ENCODE measurements at places on chromosomes 5 and 9. TPM values are rescaled to one million over a fixed set of nuclear protein-coding genes. Genes with fewer than 3 reads are reported as not detected.

DNA sequence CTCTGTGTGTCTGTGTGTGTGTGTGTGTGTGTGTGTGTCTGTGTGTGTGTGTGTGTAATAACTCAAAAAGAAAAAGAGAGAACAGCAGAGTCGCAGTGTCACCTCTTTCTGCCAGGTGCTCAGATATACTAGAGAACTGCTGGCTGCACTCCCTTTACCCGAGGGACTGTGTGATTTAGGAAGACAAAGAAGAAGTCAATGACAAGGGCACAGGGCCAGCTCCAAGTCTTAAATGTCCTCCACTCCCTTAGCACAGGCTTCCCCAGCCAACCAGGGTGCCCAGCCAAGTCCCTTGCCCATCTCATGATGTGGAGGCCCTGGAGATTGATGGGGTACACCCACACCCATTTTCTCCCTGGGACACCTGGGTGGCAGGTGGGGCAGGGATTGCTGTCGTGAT lies 8.7 kb downstream of the CCNJL start:
- H3K4me1 ChIP-seq = no peaks in the 10 kb centered on the region
- H3K27me3 ChIP-seq = no peaks in the 10 kb centered on the region

DNA sequence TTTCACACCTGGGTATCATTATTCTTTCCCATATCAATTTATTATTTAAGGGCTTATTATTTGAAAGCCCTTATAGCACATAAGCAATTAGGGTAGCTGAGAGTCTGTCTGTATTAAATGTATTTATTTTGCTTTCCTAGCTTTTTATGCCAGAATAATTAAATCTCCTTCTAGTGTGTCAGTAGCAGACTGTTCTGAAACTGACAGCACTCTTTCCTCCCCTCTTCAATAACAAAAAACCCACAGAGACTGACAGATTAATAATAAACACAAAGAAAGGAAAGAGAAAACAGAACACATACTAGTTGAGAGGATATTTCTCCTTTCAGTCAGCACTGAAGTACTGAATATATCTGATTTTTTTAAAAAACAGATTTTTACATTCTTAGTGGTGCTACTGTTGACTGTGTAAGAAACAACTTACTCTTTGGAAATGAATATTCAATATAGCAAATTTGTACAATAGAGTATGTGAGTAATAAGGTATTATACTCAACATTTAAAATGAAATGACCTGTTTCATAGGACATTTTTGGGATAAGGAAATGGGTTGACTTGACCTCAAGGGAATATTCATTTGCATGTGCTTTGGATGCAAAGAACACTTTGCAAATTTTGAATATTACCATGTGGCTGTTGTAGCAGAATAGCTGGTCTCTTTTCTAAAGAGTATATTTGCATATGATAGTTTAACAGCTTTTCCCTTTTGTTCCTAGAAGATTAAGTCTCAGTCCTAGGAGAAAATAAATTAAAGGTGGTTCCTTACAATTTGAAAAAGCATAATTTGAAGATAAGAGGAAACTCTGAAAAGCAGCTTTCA lies 208.3 kb downstream of the SPATA31D1 start:
- no peaks in the 10 kb centered on the region for H3K4me1 ChIP-seq
- H3K4me3 ChIP-seq = no peak overlapping the region

- H3K4me3 ChIP-seq = no peak overlapping the region
- no peaks in the 10 kb centered on the region for H3K27me3 ChIP-seq
- DNase-seq = no peak
- no peaks in the 10 kb centered on the region for H3K36me3 ChIP-seq
Measured at GRCh38 chr5:180053061-180053602, 18.4 kb downstream of the RNF130 start.

DNA sequence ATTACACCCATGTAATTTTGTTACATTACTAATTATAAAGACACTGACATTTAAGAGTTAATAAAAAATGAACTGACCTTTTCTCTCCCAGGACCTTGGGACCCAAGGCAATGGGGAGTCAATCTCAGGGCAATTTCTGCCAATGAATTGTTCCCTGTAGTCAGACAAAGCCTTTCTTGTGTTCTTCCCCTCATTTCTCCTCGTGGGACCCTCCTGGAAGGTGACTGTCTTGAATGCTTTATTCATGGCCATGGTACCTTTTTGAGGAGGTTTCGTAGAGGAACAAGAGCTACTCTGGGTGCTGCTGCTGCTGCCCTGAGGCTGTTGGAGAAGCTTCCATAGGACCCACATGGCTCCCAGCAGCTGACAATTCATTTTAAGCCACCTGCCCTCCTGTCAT lies 190.3 kb downstream of the SNX18 start:
- H3K27ac ChIP-seq = no peak overlapping the region
- H3K4me1 ChIP-seq = peaks cover 12% of the 10 kb centered on the region
- no peak for DNase-seq

GRCh38 chr9:121280715-121281613 lies 13.0 kb downstream of the GSN start:
- peaks cover 75% of the 10 kb centered on the region for H3K4me1 ChIP-seq
- peak overlapping the region; percentile 86 for H3K27ac ChIP-seq
- no peak overlapping the region for H3K4me3 ChIP-seq
- no peaks in the 10 kb centered on the region for H3K36me3 ChIP-seq
- no peak for DNase-seq

DNA sequence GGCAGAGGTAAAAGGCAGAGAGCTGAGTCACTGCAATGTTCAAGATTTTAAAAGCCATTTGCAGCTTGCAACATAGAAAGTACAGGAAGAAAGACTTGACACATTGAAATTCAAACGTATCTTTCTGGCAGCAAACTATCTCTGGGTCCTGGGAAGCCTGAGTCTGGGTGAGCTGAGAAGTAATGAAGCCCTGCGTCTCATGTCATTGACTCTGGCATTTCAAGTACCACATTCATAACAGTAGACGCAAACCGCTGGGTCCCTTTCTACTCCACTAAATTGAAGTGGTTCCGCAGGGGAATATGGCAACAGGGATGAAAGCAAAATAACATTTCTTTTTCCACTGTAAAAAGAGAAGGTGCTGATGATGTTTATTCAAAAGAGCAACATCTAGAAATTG lies 694.3 kb downstream of the BRINP1 start:
- no peak for DNase-seq
- no peaks in the 10 kb centered on the region for H3K36me3 ChIP-seq
- H3K27me3 ChIP-seq = peaks cover 7% of the 10 kb centered on the region
- no peak overlapping the region for H3K4me3 ChIP-seq
- H3K27ac ChIP-seq = no peak overlapping the region

GRCh38 chr5:61048534-61048933 lies 103.5 kb downstream of the NDUFAF2 start:
- peak; percentile 87 for DNase-seq
- peak overlapping the region; percentile 33 for H3K27ac ChIP-seq
- no peaks in the 10 kb centered on the region for H3K27me3 ChIP-seq
- H3K4me1 ChIP-seq = peaks cover 42% of the 10 kb centered on the region

DNA sequence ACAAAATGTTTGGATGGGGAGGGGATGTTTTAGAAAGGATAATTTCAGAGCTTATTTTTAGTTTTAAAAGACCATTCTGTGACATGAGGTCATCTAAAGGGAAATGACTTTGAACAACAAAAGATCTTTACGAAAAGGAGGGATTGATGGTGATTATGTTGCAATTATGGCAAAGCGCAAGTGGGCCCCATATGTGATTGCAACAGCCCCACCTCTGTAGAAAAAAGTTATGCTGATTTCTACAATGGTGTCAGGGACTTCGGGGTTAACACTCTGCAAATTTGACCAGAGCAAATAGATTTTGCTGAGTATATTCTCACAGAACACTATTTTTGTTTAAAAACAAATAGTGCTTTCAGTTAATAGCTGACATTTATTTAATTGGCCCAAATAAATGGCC lies 312.8 kb downstream of the NSG2 start:
- no peaks in the 10 kb centered on the region for H3K36me3 ChIP-seq
- H3K4me3 ChIP-seq = no peak overlapping the region
- H3K27ac ChIP-seq = no peak overlapping the region
- no peaks in the 10 kb centered on the region for H3K4me1 ChIP-seq
- H3K27me3 ChIP-seq = 0 out of 2 replicates have a peak, but pooled peaks cover 6% of the 10 kb centered on the region

DNA sequence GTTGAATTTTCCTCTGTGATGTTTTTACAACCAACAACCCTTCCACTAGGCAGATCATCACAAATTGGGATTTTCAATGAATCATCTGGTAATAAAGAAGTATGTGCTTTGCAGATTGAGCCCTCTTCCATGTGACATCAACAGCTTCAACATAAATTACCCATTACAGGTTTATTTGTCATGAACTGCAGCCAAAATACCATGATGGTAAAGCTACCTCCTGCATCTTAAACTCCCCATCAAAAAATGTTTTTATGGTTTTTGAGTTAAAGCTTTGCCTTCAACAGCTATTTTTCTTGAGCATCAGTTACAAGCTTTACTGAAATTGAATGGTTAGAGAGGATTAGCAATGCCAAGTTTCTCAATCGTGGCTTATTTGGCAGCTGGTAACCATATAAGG lies 211.4 kb upstream of the TUSC1 start:
- DNase-seq = no peak
- no peaks in the 10 kb centered on the region for H3K4me1 ChIP-seq
- H3K4me3 ChIP-seq = no peak overlapping the region
- H3K36me3 ChIP-seq = no peaks in the 10 kb centered on the region

DNA sequence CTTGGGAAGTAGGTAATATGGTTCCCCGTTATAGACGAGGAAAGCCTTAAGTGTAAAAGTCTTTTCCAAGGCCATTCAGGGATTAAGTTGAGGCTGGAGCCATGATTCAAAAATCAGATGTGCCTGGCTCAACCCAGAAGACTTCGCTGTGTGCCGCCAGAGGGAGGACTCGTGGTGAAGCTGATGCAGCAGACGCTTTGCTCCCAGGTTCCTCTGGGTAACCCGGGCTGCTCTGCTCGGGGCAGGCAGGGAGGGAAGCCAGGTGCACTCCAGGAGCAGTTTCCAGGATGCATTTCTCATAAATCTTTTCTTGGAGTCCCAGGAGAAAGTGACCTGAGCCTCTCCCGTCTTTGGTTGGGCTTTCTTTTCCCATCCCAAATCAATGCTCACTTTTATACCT lies 62.9 kb upstream of the ICE1 start:
- no peaks in the 10 kb centered on the region for H3K27me3 ChIP-seq
- DNase-seq = no peak
- H3K27ac ChIP-seq = no peak overlapping the region
- no peaks in the 10 kb centered on the region for H3K36me3 ChIP-seq

DNA sequence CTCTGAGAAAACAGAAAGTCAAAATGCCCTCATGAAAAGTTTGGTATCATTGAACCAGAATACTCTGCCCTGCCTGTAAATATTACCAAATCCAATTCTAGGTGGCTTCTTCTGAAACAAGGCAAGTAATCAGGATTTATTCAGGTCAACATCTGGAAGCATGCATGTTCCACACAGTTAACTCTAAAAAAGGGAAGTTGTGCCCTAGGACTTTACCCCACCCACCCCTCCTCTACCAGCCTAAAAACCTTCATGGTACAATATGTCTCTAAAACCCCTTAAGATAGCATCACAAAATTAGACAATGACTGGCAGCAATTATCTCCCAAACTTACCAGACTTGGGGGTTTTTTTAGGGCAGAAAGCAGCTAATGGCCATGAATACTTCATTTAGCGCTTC lies 414.8 kb upstream of the SLC30A5 start:
- no peak overlapping the region for H3K4me3 ChIP-seq
- DNase-seq = no peak
- H3K27me3 ChIP-seq = no peaks in the 10 kb centered on the region

GRCh38 chr5:43469671-43470391 lies 13.8 kb downstream of the TMEM267 start:
- H3K36me3 ChIP-seq = peaks cover 37% of the 10 kb centered on the region
- H3K4me3 ChIP-seq = no peak overlapping the region
- no peak overlapping the region for H3K27ac ChIP-seq
- H3K4me1 ChIP-seq = no peaks in the 10 kb centered on the region
- DNase-seq = no peak

GRCh38 chr5:33612386-33612785 lies 171.6 kb downstream of the TARS1 start:
- peak; percentile 58 for DNase-seq
- peaks cover 19% of the 10 kb centered on the region for H3K36me3 ChIP-seq
- no peak overlapping the region for H3K4me3 ChIP-seq

GRCh38 chr5:126527892-126528291 lies 67.1 kb downstream of the ALDH7A1 start:
- H3K4me1 ChIP-seq = no peaks in the 10 kb centered on the region
- peak overlapping the region; percentile 46 for H3K27ac ChIP-seq
- DNase-seq = peak; percentile 78

GRCh38 chr9:8365029-8365428 lies 565.5 kb upstream of the DMAC1 start:
- H3K4me1 ChIP-seq = no peaks in the 10 kb centered on the region
- H3K27me3 ChIP-seq = no peaks in the 10 kb centered on the region

GRCh38 chr9:77977210-77977611 lies 54.4 kb downstream of the GNAQ start:
- DNase-seq = peak; percentile 39
- no peak overlapping the region for H3K27ac ChIP-seq
- H3K36me3 ChIP-seq = no peaks in the 10 kb centered on the region
- no peak overlapping the region for H3K4me3 ChIP-seq

DNA sequence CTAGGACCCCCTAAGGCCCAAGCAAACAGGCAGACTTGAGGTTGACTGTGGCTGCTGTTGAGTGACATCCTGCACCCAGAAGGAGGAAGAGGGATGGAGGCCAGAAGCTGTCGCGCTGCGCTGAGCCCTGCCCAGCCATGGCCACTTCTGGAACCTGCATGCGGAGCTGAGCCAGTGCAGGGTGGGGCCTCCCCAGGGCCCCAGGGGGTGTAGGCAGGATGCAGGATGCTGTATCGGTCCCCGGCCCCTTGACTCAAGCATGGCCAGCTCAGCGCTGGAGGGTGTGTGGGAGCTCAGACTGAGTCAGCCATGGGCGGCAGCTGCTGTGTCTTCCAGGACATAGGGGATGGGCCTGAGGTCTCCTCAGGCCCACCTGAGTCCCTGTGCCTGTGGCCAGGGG lies 26.9 kb downstream of the GLT6D1 start:
- peaks cover 70% of the 10 kb centered on the region for H3K27me3 ChIP-seq
- no peak overlapping the region for H3K27ac ChIP-seq
- DNase-seq = no peak

DNA sequence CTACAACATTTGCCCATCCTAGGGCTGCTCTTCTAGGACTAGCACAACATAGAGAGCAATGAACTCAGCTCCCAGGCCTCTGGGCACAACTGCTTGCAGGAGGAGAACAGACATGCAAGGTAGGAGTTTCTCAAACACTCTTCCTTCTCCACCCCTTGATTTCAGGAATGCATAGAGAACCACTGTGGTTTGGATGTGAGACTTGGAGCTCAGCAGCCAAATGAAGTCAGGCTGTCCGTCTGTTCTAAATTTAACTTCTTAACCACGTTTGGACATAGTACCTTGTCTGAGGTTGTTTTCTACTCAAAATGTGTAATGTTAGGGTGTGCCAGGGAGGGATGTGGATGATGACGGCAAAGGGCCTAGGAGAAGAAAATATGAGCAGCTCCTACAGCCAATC lies 515.1 kb upstream of the TNC start:
- no peak overlapping the region for H3K4me3 ChIP-seq
- no peak for DNase-seq
- no peaks in the 10 kb centered on the region for H3K36me3 ChIP-seq
- H3K27ac ChIP-seq = no peak overlapping the region

GRCh38 chr9:15249981-15250380 lies 57.0 kb downstream of the TTC39B start:
- H3K27me3 ChIP-seq = no peaks in the 10 kb centered on the region
- H3K27ac ChIP-seq = no peak overlapping the region
- peaks cover 8% of the 10 kb centered on the region for H3K4me1 ChIP-seq
- H3K4me3 ChIP-seq = no peak overlapping the region

Gene SVEP1
- 2.9 TPM for total RNA-seq

Gene PAIP1
- 191 TPM for total RNA-seq

Gene LMNB1
- 117 TPM for total RNA-seq

Gene GTF2H2
- total RNA-seq = 18.8 TPM

Gene FOXD4
- total RNA-seq = not detected

Gene PCDHGA5
- total RNA-seq = 0.20 TPM

Gene BARHL1
- total RNA-seq = not detected

Gene PTPRD
- total RNA-seq = not detected

Gene CSF1R
- total RNA-seq = 0.72 TPM

Gene PCDHGA9
- not detected for total RNA-seq

Gene ZNF879
- total RNA-seq = 0.83 TPM

Gene CARTPT
- not detected for total RNA-seq

Gene ZNF169
- total RNA-seq = 11.3 TPM
